ENCODE measurements at places on chromosomes 13 and 19. TPM values are rescaled to one million over a fixed set of nuclear protein-coding genes. Genes with fewer than 3 reads are reported as not detected.

The LRRC63 gene
- 0.18 TPM for polyA plus RNA-seq

GRCh38 chr13:89900104-89900765 lies 1447.3 kb upstream of the MIR17HG start:
- DNase-seq = no peak

DNA sequence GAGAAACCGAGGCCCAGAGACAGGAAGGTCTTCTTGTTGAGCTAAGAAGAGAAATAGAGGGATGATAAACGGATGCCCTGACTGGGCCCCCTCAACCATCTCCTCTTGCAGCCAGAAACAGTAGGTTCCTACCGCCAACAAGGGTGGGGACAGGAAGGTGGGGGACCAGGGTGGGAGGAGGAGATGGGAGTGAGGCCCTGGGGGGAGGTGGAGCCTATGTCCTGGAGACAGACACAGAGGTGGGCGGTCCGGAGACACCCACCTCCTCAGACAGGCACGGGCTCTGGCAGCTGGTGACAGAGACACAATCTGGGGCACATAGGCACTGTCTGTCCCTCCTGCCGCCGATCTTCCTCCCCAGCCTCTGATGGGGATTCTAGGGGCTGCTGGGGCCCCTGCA lies 16.9 kb downstream of the GADD45B start:
- no peak for DNase-seq

- peak; percentile 37 for DNase-seq
Observed at GRCh38 chr19:13633109-13633508, 126.8 kb upstream of the CACNA1A start.

The NAPSA gene
- 15.3 TPM for polyA plus RNA-seq

The PDX1 gene
- polyA plus RNA-seq = not detected

- DNase-seq = no peak
Observed at GRCh38 chr13:52810011-52810410, 38.4 kb downstream of the PCDH8 start.

The FBXO46 gene
- polyA plus RNA-seq = 24.4 TPM

The OR10H4 gene
- polyA plus RNA-seq = not detected

DNA sequence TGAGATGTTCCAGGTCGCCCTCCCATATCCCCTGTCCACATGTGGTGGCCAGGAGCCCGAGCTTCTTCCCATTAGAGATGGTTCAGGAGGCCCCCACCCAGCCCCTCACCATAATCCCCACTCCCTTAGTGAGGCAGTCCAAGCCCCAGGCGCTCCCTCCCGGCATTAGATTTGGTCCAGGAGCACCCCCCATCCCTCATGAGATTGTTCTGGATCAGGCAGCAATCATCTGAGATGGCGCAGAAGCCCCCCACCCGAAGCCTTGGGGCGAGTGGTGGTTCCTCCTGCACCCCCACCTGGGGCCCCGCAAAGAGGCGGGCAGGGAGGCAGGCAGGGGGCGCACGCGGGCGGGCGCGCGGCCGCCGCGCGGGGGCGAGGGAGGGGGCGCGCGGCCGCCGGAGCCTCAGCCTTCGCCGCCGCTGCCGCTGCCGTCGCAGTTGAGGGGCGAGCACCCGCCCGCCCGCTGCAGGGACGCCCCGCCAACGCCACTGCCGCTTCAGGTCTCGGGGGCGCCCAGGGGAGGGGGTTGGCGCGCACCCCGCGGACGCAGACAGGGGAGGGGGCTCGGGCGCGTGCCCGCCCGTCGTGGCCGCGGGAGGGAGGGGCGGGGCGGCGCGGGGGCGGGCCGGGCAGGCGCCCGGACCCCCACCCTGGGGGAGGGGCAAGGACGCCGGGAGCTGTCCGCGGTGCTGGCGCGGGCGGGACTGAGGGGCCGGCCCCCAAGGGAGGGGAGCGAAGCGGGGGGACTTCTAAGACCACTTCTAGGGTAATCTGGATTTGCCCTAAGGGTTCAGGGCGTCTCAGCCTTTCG lies 46.4 kb upstream of the SHKBP1 start:
- peak; percentile 49 for DNase-seq

GRCh38 chr19:41701401-41702075 lies 6.9 kb upstream of the CEACAM5 start:
- no peak for DNase-seq

GRCh38 chr19:55544776-55545439 lies 435 bp downstream of the SBK3 start:
- DNase-seq = no peak

DNA sequence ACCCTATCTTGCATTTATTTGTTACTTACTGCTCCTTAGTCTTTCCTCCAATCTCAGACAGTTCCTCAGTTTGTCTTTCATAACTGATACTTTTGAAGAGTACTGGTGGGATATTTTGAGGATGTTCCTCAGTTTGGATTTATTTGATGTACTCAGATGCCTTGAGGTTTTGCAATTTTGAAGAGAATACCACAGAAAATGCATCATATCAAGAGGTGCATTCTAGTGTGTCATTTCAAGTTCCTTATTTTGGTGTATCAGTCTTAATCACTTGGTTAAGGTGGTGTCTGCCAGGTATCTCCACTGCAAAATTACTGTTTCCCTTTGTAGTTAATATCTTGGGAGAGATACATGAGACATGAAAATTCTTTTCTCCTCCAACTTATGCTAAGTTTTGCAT lies 75.1 kb downstream of the URI1 start:
- DNase-seq = no peak
